SJSA1 (cell line): ENCODE measurements at places on chromosomes 13 and 19. TPM values are rescaled to one million over a fixed set of nuclear protein-coding genes. Genes with fewer than 3 reads are reported as not detected.
A peak's percentile ranks its signal among the peaks of the same experiment; 100 is the strongest.

GRCh38 chr13:49374585-49375290 is 69.1 kb downstream of the CAB39L start:
- DNase-seq, result no peak

Gene PABPC3
- total RNA-seq, result 0.06 and 0.08 TPM in 2 replicates

DNA sequence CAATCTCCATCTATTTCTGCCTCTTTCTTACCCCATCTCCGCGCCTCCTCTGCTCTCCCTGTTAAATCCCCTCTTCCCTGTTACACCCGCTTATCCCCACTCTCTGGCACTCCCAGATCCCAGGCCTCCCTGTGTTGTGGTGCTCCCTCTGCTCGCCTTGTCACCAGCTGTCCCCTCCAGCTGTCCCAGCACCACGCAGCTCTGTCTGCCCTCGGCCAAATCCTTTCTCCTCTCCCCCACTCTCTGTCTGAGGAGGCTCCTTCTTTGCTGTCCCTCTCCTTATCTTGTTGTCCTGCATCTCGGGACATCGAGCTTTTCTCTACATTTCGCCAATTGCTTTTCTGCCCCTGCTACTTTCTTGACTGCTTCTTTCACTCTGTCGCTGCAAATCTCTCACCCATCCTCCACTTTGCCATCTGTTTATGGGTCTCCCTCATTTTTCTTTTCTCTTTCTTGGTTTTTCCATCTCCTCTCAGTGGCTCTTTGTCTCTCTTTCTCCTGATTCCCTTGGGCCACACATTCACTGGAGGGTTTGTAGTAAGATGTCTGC is 941 bp downstream of the ZNF160 start:
- DNase-seq, result no peak

GRCh38 chr19:14218620-14219330 is 12.8 kb upstream of the ADGRL1 start:
- no peak for DNase-seq

- no peak for DNase-seq
Measured at GRCh38 chr13:33723365-33723764, 94.6 kb upstream of the RFC3 start.

DNA sequence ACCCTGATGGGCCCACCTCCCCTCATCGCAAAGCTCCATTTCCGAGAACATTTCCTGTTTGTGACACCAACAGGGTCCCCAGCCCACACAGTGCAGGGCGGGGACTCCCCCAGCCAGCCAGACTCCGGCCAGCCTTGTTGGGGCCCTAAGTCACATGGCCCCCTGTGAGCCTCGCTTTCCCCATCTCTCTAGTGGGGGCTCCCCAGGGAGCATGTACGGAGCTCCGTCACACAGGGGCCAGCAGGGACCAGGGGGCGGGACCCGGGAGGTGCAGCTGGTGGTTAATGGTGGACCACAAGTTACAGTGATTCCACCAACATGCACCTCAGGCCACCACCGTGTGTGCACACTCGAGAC is 1.7 kb downstream of the TBXA2R start:
- DNase-seq, result no peak

Gene POLD1
- total RNA-seq, result 33.3 and 51.8 TPM in 2 replicates

Gene DKKL1
- 0.13 and 0.75 TPM in 2 replicates for total RNA-seq

- DNase-seq, result peak; percentile 70
Measured at GRCh38 chr19:40365613-40366401, 17.3 kb downstream of the PLD3 start.

GRCh38 chr19:42475366-42475765 is 32.6 kb upstream of the CXCL17 start:
- no peak for DNase-seq

Gene NCAN
- not detected in 2 replicates for total RNA-seq

GRCh38 chr13:99980201-99980823 is 1.3 kb upstream of the ZIC2 start:
- DNase-seq, result peak; percentile 96

GRCh38 chr19:56253737-56254136 is 18.8 kb upstream of the EDDM13 start:
- no peak for DNase-seq

Gene DIAPH3
- total RNA-seq, result 33.9 and 44.6 TPM in 2 replicates

Gene ZNF491
- total RNA-seq, result 0.39 TPM in 1 of 2 replicates, not detected in the other

DNA sequence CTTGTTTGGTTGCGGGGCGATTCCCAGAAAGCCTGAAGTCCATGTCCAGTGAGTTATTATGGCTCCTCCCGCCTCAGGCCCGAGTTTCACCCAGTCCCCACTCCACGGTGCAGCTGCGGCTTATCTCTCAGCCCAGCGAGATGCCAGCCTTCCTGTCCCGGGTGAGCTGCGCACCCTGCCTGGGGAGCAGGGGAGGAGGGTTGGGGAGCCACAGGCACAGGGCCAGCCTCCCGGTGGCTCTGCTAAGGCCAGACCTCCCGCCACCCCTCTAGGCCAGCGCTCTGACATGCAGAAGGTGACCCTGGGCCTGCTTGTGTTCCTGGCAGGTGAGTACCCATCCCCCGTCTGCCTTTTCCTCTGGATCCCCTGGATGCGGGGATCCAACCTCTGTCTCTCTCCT is 3.5 kb downstream of the FXYD3 start:
- DNase-seq, result no peak

DNA sequence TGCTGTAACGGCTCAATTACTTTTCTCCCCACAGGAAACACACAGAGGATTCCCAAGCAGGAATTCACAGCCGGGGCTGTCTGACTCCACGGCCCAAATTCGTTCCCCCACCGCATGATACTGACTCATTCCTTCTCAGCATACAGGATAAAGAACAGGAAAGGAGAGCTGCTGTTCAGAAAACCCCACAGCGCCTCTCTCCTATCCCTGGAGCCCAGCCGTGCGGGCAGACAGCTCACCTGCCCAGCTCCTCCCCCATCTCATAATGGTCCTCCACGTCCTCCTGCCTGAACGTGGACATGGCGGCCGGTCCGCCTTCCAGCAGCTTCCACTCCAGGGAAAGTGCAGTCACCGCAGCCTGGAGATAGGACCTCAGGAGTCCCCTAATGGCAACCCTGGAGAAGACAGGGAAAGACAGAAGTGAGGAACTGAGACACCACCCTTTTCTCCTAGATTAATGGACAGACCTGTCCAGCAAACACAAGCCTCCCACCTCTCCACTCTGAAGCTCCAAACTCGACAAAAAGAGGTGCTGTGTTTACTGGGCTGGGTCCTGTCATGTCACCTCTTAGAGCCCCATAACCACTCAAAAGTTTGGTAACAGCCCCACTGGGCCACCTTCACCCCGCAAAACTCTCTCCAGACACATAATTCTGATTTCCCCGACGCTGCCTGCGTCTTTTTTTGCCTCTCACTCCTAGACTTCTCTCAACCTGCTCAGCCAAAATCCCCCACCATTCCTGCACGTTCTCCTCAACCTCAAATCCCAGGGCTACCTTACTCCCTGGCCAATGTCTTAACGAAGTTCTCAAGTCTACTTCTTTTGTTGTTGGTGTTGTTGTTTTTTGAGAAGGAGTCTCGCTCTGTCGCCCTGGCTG is 1.2 kb downstream of the DAPK3 start:
- DNase-seq, result peak; percentile 85

GRCh38 chr13:84400706-84401105 is 518.4 kb upstream of the SLITRK1 start:
- DNase-seq, result peak; percentile 48

- no peak for DNase-seq
Measured at GRCh38 chr19:58296104-58296503, 9.1 kb upstream of the ERVK3-1 start.

DNA sequence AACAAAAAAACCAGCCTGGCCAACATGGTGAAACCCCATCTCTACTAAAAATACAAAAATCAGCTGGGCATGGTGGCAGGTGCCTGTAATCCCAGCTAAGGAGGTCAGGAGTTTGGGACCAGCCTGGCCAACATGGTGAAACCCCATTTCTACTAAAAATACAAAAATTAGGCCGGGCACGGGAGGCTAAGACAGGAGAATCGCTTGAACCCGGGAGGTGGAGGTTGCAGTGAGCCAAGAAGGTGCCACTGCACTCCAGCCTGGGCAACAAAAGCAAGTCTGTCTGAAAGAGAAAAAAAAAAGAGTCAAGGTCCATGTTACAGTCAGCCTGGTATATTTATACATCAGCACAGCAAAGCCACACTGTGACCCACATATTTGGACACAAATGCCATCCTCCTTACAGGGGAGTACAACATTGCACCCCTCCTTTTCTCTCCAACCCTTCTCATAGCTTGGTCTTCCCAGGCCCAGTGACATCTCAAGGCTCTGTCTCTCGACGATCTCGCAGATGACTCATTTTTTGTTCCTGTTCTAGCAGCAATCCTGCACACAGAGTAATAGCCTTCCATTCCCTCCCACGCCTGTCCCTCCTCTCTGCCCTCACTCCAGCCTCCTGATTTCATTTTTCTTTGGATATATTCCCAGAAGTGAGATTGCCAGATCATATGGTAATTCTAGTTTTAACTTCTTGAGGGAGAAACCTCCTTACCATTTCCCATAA is 21.0 kb upstream of the DPP9 start:
- DNase-seq, result no peak

- DNase-seq, result no peak
Measured at GRCh38 chr13:21316376-21316775, 139.9 kb downstream of the MRPL57 start.

DNA sequence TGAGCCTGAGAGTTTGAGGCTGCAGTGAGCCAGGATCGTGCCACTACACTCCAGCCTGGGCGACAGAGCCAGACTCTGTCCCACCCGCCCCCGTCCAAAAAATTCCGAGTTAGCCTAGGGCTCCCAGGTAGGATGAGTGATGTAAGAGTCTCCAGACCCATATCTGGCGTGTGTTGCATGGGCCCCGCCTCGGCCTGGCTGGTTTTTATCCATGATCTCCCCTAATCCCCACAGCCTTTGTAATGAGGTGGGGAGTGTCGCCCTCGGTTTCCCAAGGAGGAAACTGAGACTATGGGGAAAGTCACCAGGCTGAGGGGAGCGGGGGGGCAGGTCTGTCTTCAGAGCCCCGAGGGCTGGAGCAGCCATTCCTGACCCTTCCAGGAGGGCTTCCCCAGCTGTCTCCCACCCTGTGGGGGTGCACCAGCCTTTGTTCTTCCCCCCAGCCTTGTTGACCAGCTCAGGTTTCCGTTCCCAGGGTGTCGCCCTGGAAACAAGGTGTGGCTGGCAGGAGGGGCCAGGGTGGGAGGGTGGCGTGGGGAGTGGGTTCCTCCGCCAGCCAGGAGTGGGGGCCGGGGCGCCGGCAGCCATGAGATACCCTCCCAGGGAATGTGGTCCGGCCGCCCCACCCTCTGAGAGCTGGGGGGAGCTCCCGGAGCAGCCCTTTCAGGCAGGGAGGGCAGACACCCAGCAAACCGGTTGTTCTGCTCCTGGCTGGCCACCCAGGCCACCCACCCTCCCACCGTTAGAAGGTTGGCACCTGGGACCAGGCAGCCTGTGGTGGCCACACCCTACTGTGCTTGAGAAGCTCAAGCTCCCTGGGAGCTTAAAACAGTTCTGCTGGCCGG is 11.5 kb downstream of the MYH14 start:
- DNase-seq, result no peak

- peak; percentile 36 for DNase-seq
Measured at GRCh38 chr19:14775869-14776586, 2.3 kb downstream of the ADGRE2 start.

GRCh38 chr19:11100049-11100448 is 10.8 kb downstream of the LDLR start:
- no peak for DNase-seq

DNA sequence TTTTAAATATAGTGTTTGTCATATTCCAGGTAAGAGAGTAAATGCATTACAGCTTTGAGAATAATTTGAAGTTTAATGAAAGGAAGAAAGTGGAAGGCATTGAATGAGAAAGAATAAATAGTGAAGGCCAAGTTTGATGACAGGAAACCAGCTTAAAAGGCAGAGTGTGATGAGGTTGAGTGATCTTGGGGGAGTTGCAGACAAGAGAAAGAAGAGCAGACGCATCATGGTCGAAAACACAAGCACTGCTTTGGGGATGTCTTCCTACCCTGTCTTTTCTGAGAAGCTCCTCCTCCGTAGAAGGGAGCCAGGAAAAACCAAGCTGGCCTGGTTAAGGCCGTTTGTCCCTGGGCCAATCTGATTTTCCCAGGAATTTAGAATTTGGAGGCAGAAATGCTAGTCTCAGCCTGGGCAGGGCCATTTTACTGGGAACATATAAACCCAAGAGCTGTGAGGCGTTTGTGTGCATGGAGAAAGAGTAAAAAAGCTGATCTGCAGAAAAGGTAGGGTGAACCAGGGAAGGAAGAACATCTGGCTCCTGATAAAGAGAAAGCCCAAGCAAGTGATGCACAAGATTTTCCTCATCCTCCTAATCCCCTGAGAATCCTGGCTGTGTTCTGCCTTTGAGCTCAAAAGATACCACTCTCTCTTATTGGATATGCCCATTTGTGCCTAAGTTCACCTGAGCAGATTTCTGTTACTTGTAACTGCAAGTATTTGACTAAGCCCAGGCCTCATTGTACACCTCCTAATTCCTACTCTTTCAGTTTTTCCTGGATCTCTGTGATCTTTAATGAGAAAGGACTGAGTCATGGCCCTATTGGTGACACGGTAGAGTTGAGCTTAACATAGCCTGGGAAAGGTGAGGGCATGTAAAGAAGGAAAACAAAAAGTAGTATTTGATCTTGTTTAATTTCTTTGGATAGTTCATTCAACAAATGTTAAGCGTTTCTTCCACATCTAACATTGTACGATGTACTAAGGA is 80.0 kb downstream of the WDFY2 start:
- no peak for DNase-seq

GRCh38 chr13:100068133-100068931 is 20.6 kb upstream of the PCCA start:
- no peak for DNase-seq

DNA sequence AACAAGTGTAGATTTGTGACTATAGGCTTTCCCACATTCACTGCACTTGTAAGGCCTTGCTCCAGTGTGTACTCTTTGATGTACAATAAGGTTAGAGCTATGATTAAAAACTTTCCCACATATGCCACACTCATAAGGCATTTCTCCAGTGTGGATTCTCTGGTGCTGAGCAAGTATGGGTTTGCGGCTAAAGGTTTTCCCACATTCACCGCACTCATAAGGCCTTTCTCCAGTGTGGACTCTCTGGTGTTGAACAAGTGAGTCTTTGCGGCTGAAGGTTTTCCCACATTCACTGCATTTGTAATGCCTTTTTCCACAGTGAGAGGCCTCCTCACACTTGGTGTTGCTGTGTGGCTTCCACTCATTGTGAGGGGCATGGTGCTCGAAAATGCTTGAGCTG is 3.7 kb downstream of the ZNF772 start:
- DNase-seq, result no peak

GRCh38 chr19:40625406-40626120 is 24.4 kb downstream of the LTBP4 start:
- DNase-seq, result no peak

- DNase-seq, result no peak
Measured at GRCh38 chr19:48364598-48365348, 606 bp downstream of the SYNGR4 start.

GRCh38 chr19:55253842-55254624 is 4.8 kb downstream of the PPP6R1 start:
- no peak for DNase-seq

DNA sequence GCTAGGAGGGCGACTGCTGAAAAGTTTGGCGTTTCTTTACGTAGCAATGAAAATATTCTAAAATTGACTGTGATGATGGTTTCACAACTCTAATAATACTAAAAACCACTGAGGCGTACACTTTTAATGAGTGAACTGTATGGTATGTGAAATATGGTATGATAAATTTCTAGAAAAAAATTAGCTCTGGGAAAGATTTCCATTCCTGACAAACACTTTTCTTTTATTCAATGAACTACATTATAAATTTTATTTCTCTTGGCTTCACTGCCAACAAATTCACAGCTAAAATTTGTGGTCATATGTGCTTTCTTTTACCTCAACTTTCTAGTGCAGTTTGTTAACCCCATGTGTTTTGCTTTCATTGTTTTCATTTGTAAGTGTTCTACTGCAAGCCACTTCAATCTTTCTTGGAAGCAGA is 11.1 kb downstream of the ZC3H13 start:
- DNase-seq, result no peak

Gene BICRA
- total RNA-seq, result 0.66 and 3.5 TPM in 2 replicates
